Fibroblast of lung (primary cell): ENCODE measurements at places on chromosomes 3 and 15. TPM values are rescaled to one million over a fixed set of nuclear protein-coding genes. Genes with fewer than 3 reads are reported as not detected.

TRIM42 gene
- total RNA-seq: not detected in 2 replicates

RETNLB gene
- total RNA-seq: not detected in 2 replicates

PDIA5 gene
- total RNA-seq: 19.3 and 27.9 TPM in 2 replicates

RLBP1 gene
- total RNA-seq: not detected in 2 replicates

TTC23 gene
- total RNA-seq: 25.7 and 30.4 TPM in 2 replicates

CA12 gene
- 41.9 and 48.4 TPM in 2 replicates for total RNA-seq

ATP10A gene
- total RNA-seq: 5.1 and 12.7 TPM in 2 replicates

SLC9C1 gene
- total RNA-seq: under 0.01 TPM in 1 of 2 replicates, not detected in the other

ZNF639 gene
- total RNA-seq: 41.1 and 49.3 TPM in 2 replicates

CX3CR1 gene
- total RNA-seq: under 0.01 TPM in 1 of 2 replicates, not detected in the other

OR5K1 gene
- not detected in 2 replicates for total RNA-seq
